ENCODE measurements at places on chromosomes 5 and 9. TPM values are rescaled to one million over a fixed set of nuclear protein-coding genes. Genes with fewer than 3 reads are reported as not detected.

Gene LHFPL2
- total RNA-seq: 76.0 TPM

Gene PPIC
- total RNA-seq: 34.3 TPM

Gene NR5A1
- not detected for total RNA-seq

Gene ADAMTSL1
- 3.4 TPM for total RNA-seq

Gene QRFP
- not detected for total RNA-seq

Gene ZCCHC7
- 19.4 TPM for total RNA-seq

Gene PCDHA8
- 0.19 TPM for total RNA-seq

Gene IARS1
- total RNA-seq: 96.7 TPM

Gene SH3RF2
- 1.6 TPM for total RNA-seq

Gene ZNF462
- total RNA-seq: 45.2 TPM

Gene GABRP
- 0.19 TPM for total RNA-seq

Gene TNC
- 32.6 TPM for total RNA-seq

Gene NDUFA8
- total RNA-seq: 47.5 TPM

Gene ZNF346
- 13.0 TPM for total RNA-seq

Gene PTGDS
- total RNA-seq: 249 TPM

Gene CORO2A
- total RNA-seq: 2.5 TPM

Gene SV2C
- not detected for total RNA-seq

Gene FAT2
- total RNA-seq: 0.51 TPM

Gene AQP7
- 323 TPM for total RNA-seq

Gene CCDC152
- 0.45 TPM for total RNA-seq

Gene SPINK5
- total RNA-seq: 0.45 TPM

Gene IRX2
- total RNA-seq: 0.45 TPM

Gene CD180
- total RNA-seq: 2.6 TPM

Gene CYLC2
- total RNA-seq: not detected

Gene CD74
- total RNA-seq: 486 TPM

Gene UBE2QL1
- total RNA-seq: 0.61 TPM

Gene MEIKIN
- 1.0 TPM for total RNA-seq

Gene FAM200C
- 1.9 TPM for total RNA-seq

Gene IFNE
- not detected for total RNA-seq

Gene SLC36A1
- 23.3 TPM for total RNA-seq

Gene POLE3
- total RNA-seq: 26.4 TPM

Gene IFNB1
- total RNA-seq: not detected

Gene NEUROG1
- not detected for total RNA-seq

Gene LRRC70
- 9.4 TPM for total RNA-seq

Gene LCN15
- total RNA-seq: 0.32 TPM

Gene LCNL1
- 0.71 TPM for total RNA-seq

Gene HRCT1
- total RNA-seq: 5.2 TPM

Gene IGFBPL1
- not detected for total RNA-seq

Gene ZNF622
- total RNA-seq: 26.6 TPM

Gene SCGB3A2
- total RNA-seq: not detected

Gene PARP8
- 28.0 TPM for total RNA-seq

Gene DNAJC25
- 7.5 TPM for total RNA-seq

Gene GRM6
- total RNA-seq: not detected

Gene FAM120A
- total RNA-seq: 98.0 TPM

Gene SAPCD2
- 0.42 TPM for total RNA-seq

Gene SPINK4
- total RNA-seq: not detected

Gene GRXCR2
- total RNA-seq: not detected
